Glomerular endothelial cell (primary cell): ENCODE measurements at places on chromosomes 5 and 9. TPM values are rescaled to one million over a fixed set of nuclear protein-coding genes. Genes with fewer than 3 reads are reported as not detected.

Gene FOXD4L3
- not detected in 2 replicates for total RNA-seq

Gene GLT6D1
- total RNA-seq, result not detected in 2 replicates

Gene SARDH
- 1.3 and 3.4 TPM in 2 replicates for total RNA-seq

Gene MRNIP
- 17.8 and 26.3 TPM in 2 replicates for total RNA-seq

Gene CD14
- 0.23 TPM in 1 of 2 replicates, not detected in the other for total RNA-seq

Gene KCNV2
- not detected in 2 replicates for total RNA-seq

Gene PAPPA
- 7.4 and 13.1 TPM in 2 replicates for total RNA-seq

Gene C1QTNF2
- total RNA-seq, result 0.06 and 0.29 TPM in 2 replicates

Gene TLE1
- 44.1 and 58.7 TPM in 2 replicates for total RNA-seq

Gene ALDOB
- not detected in 2 replicates for total RNA-seq

Gene GRXCR2
- total RNA-seq, result not detected in 2 replicates

Gene LHX3
- total RNA-seq, result not detected in 2 replicates

Gene SLC25A2
- 0.76 TPM in 1 of 2 replicates, not detected in the other for total RNA-seq

Gene PCA3
- not detected in 2 replicates for total RNA-seq

Gene ORM2
- total RNA-seq, result not detected in 2 replicates

Gene CD274
- total RNA-seq, result 15.5 and 18.2 TPM in 2 replicates

Gene PCDHGB2
- total RNA-seq, result 3.8 and 4.7 TPM in 2 replicates

Gene HAPLN1
- total RNA-seq, result 0.12 TPM in 1 of 2 replicates, not detected in the other

Gene PRDM9
- total RNA-seq, result not detected in 2 replicates

Gene KCNIP1
- 0.76 and 1.7 TPM in 2 replicates for total RNA-seq

Gene EGR1
- 1.3 and 6.5 TPM in 2 replicates for total RNA-seq

Gene TMEM215
- total RNA-seq, result not detected in 2 replicates

Gene OTULINL
- 0.34 and 1.4 TPM in 2 replicates for total RNA-seq

Gene MAMDC2
- total RNA-seq, result 8.1 and 16.0 TPM in 2 replicates

Gene OR1B1
- total RNA-seq, result 0.39 TPM in 1 of 2 replicates, not detected in the other

Gene GPR151
- not detected in 2 replicates for total RNA-seq

Gene MYMK
- total RNA-seq, result not detected in 2 replicates

Gene SPINK4
- total RNA-seq, result not detected in 2 replicates

Gene STC2
- total RNA-seq, result 38.4 and 49.4 TPM in 2 replicates

Gene FOXD4L5
- total RNA-seq, result not detected in 2 replicates

Gene PTGR1
- total RNA-seq, result 58.5 and 89.2 TPM in 2 replicates

Gene SLC6A7
- not detected in 2 replicates for total RNA-seq

Gene TAF11L5
- not detected in 2 replicates for total RNA-seq

Gene PCDHGA8
- 0.92 and 2.3 TPM in 2 replicates for total RNA-seq

Gene PCDHB11
- 0.58 and 1.5 TPM in 2 replicates for total RNA-seq

Gene DDX4
- total RNA-seq, result not detected in 2 replicates

Gene TMEM174
- not detected in 2 replicates for total RNA-seq

Gene RAPGEF1
- 87.3 and 102 TPM in 2 replicates for total RNA-seq

Gene CCDC192
- total RNA-seq, result not detected in 2 replicates

Gene TCOF1
- 29.1 and 38.2 TPM in 2 replicates for total RNA-seq

Gene OSMR
- total RNA-seq, result 22.8 and 37.3 TPM in 2 replicates

Gene GPBP1
- total RNA-seq, result 30.6 and 41.8 TPM in 2 replicates
